ENCODE measurements at places on chromosomes 12 and 14.

DNA sequence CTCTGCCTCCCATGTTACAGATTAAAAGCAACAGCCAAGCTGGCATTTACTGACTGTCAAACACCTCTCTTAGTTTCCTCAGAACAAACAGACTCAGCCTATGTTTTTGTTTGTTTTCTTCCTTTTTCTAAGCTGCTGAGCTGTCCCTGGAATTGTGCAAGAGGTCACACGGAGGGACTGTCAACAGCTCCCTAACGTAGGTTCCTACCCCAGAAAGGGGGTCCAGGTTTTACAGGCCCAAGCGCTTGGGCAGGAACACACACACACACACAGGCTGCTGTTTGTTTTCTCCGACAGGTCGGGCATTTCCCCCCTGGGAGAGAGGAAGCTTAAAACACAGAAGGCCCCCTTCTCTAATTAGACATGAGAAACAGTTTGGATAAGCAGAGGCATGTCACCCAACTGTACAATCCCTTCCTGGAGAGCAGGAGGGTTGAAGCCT lies 739.6 kb upstream of the TBX3 start:
- no peak for DNase-seq

DNA sequence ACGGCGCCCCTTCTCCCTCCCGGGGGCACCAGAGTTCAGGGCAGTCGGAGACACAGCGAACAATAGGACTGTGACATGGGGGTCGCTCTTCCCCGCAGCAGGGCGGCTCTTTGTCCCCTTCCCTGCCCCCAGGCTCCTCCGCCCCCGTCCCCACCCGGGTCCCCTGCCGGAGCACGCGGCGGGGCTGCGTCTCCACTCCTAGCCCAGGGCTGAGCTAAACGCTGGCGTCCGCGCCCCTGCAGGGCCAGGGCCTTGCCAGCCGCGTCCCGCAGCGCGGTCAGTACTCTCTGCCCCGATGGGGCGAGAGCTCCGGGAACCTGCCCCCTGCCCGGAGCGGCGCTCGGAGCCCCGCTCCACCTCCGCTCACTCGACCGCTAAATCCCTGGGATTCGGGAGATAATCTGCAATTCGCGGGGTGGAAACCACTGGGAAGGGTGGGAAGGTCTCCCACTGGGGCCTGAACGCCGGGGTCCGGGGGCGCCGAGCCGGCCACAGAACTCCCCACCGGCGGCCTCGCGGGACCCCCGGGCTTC lies 825 bp upstream of the CCDC85C start:
- no peak for DNase-seq

DNA sequence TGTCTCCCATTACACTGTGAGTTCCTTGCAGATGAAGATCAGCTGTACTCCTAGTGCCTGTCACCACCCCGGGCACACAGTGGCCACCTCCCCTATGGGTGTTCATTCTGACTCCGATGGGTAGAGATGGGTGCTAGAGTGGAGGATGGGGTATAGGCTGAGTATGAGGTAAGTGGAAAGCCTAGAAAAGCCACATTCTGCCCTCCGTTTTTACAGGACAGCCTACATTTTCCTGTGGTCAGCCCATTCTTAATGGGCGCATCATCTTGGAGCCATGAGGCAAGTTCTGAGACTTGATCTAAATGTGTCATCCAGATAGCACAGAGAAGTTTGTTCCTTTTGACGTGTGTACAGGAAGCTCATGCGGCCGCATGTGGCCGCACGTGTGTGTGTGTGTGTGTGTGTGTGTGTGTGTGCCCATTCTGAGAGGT lies 166.7 kb upstream of the HIF1A start:
- DNase-seq: no peak

GRCh38 chr12:54056110-54056509 lies 2.5 kb downstream of the HOXC4 start:
- no peak for DNase-seq

DNA sequence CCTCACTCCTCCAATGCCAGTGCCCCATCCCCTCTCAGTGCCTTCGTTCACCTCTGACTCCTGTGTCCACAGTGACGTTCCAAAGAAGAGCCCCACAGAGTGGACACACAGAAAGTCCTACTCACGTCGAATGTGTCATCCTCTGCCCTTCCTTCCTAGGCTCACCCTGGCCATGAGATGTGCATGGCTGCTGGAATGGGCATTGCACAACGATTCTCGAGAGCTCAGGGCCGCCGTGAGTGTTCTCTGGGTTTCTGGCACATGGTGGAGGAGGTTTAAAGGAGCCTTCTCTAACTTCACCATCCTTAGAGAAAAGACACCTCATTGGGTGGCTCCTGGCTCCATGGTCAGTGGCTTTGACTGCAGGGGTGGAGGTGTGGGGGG lies 12.8 kb upstream of the CEP170B start:
- DNase-seq: peak; percentile 33

- DNase-seq: no peak
Observed at GRCh38 chr12:93115646-93116045, 186.6 kb upstream of the EEA1 start.

DNA sequence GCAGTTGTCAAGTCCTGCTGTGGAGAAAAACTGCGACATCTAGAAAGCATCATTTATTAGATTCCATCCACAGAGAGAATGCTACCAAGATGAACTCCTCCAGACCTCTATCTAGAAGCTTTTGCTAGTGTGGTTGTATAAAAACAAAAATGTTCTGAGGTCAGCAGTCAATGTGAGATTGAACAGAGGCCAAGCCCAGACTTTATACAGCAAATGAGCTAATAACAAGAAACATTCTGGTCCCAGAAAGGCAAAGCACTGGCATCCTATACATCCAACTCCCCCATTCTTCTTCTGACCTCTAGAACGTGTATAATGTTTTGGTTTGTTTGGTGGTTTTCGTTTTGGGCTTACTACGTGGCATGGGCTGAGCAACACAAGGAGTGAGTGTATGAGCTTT lies 26.7 kb upstream of the RIN3 start:
- no peak for DNase-seq
